ENCODE measurements at places on chromosomes 11 and 22. TPM values are rescaled to one million over a fixed set of nuclear protein-coding genes. Genes with fewer than 3 reads are reported as not detected.

PATZ1 gene
- total RNA-seq = 37.4 TPM

DNA sequence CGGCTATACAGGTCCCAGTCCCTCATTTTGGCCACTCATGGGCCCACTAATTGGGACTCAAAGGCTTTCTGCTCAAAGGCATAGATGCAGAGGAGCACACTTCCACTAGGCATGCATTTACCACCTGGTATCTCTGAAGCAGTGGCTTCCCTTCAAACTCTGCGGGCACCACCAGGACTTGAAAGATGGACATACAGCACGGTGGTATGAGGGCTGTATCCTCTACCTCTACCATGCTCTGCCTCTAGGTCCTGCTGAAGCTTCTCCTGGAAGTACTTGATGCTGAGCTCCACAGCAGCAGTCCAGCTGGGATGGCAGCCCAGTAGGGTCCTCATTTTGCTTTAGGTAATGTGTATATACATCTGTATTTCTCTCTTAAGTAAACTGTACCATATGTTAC is 49.9 kb downstream of the RAB6A start:
- no peaks in the 10 kb centered on the region for H3K27me3 ChIP-seq
- no peak overlapping the region for H3K27ac ChIP-seq
- peaks cover under 1% of the 10 kb centered on the region for H3K4me1 ChIP-seq
- no peak overlapping the region for H3K4me3 ChIP-seq
- peaks cover 41% of the 10 kb centered on the region for H3K36me3 ChIP-seq
- no peak for DNase-seq

GRCh38 chr22:20864186-20864908 is 5.5 kb downstream of the SNAP29 start:
- H3K4me3 ChIP-seq = no peak overlapping the region
- H3K27ac ChIP-seq = no peak overlapping the region
- peaks cover 40% of the 10 kb centered on the region for H3K36me3 ChIP-seq
- no peak for DNase-seq
- no peaks in the 10 kb centered on the region for H3K27me3 ChIP-seq

USP35 gene
- total RNA-seq = 3.5 TPM

GRCh38 chr22:22073769-22074561 is 91.4 kb upstream of the TOP3B start:
- H3K27me3 ChIP-seq = no peaks in the 10 kb centered on the region
- no peaks in the 10 kb centered on the region for H3K36me3 ChIP-seq
- no peak for DNase-seq
- H3K4me3 ChIP-seq = no peak overlapping the region
- H3K27ac ChIP-seq = no peak overlapping the region

DNA sequence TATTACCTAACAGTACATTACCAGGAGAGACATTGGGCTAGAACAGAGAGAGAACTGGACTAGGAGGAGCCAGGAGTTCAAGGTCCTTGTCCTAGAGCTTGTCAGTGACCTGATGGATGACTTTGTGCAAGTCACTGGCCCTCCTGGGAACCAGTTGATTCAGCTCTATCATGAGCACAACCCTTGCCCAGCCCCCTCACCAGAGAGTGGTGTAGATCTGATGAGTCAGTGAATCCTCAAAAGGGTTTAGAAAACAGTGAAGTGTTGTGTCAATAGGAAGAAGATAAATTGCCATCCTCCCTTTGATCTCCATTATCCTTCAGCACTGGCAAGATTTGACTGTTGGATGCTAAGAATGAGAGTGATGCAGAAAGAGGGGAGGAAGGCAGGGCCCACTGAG is 24.3 kb downstream of the NEU3 start:
- H3K27me3 ChIP-seq = no peaks in the 10 kb centered on the region
- no peak overlapping the region for H3K27ac ChIP-seq
- H3K4me1 ChIP-seq = no peaks in the 10 kb centered on the region
- no peak for DNase-seq
- peaks cover 36% of the 10 kb centered on the region for H3K36me3 ChIP-seq

ACRV1 gene
- not detected for total RNA-seq

CASP1 gene
- total RNA-seq = 35.7 TPM

GRCh38 chr11:112961146-112961668 is at the start of gene NCAM1:
TSS of gene NCAM1 (plus strand) at chr11:112961420.
- DNase-seq = no peak
- H3K27me3 ChIP-seq = peaks cover 54% of the 10 kb centered on the region
- H3K36me3 ChIP-seq = no peaks in the 10 kb centered on the region

- H3K27ac ChIP-seq = no peak overlapping the region
- no peaks in the 10 kb centered on the region for H3K4me1 ChIP-seq
- DNase-seq = no peak
- H3K36me3 ChIP-seq = no peaks in the 10 kb centered on the region
- H3K27me3 ChIP-seq = no peaks in the 10 kb centered on the region
Measured at GRCh38 chr11:97445561-97445960, 1055.7 kb downstream of the JRKL start.

OR8B12 gene
- not detected for total RNA-seq
